ENCODE measurements at places on chromosomes 2 and 18.
A peak's percentile ranks its signal among the peaks of the same experiment; 100 is the strongest.

DNA sequence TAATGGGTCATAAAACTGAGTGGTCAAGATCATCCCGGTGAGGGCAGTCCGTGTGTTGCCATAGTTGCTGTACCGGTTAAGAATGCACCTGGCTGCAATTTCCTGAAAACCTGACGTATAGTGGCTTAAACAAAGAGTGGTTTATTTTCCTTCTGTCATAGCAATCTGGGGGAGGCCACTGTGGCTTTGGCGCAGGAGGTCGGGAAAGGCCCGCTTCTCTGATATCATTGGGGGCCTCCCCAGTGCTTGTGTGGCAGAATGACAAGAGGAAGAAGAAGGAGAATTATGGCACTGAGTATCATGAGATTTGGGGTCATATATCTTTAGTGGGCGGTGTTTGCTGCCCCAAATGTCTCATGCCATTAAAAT is 4.4 kb downstream of the C2orf92 start:
- DNase-seq: no peak

GRCh38 chr2:215435280-215435869 is 493 bp downstream of the FN1 start:
- no peak for DNase-seq

- no peak for DNase-seq
Measured at GRCh38 chr2:117232305-117232704, 582.2 kb upstream of the DDX18 start.

DNA sequence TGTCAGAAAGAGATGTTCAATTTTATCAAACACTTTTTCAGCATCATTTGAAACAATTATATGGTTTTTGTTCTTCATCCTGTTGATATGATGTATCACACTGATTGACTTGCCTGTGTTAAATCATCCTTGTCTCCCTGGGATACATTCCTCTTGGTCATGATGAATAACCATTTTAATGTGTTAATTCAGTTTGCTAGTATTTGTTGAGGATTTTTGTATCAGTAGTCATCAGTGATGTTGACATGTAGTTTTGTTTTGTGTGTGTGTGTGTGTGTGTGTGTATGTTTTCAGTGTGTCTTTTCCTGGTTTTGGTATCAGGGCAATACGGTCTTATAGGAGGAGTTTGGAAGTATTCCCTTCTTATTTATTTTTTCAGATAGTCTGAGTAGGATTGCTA is 325.4 kb downstream of the ZNF804A start:
- DNase-seq: no peak

DNA sequence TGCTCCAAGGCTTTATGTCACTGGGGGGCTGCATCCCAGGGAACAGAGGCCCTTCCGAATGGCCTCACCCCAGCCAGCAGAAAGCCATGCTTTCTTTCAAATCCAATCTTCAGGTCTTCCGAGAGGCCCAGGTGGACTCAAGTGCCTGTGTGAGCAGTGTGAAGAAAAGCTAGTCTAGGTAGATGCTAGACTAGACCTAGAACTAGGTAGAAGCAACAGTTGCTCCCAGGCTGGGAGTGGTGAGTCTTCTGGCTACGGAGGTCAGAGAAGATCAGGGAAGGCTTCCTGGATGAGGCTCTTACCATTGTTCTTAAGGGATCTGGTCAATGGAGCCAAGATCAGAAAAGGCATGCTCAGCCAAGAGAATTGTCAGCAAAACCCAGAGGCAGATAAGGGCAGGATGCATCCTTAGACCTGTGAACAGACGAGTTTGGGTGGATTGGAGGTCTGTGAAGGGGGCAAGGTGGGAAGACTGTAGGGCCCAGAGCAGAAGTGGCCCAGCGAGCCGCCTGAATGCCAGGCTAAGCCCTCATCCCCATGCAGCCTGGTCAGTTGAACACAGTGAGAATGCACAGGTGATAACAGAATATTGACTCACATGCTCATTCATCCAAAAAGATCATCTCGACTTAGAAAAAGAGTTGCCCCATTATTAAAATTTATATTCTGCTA is 110.8 kb downstream of the SMAD7 start:
- DNase-seq: no peak

GRCh38 chr2:29864988-29865387 is 56.4 kb downstream of the ALK start:
- no peak for DNase-seq

DNA sequence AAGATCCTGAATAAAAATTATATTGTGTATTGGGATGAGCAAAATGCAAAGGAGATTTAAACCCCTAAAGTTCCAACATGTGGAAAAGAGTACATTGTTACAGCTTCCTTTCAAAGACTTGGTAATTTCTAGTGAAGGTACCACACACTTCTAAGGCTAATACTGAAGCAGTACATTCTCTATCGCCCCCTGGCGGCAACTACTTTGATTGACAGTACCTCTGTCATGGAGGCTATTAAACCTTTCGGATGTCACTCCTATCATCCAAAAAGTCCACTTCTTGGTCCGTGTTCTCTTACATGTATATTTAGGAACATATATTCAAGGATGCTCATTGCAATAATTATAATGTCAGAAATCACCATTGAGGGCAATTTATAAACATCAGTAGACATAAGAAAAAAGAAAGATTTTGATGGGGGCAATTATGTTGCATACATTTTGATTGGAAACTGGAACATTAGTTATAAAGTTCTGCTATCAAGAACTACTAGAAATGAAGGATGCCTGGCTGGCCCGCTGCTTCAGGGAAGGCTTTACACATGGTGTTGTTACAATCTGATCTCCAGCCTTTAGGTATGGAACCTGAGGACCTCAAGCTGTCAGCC is 601.6 kb downstream of the CPS1 start:
- DNase-seq: peak; percentile 55

- no peak for DNase-seq
Measured at GRCh38 chr2:29024882-29025430, 43.9 kb downstream of the TOGARAM2 start.

- DNase-seq: no peak
Measured at GRCh38 chr2:109690457-109690821, 76.3 kb downstream of the SOWAHC start.

Data from activated CD4-positive, alpha-beta T cell treated with anti-CD3 and anti-CD28 coated beads, Interleukin-2, amount 50 U/mL, for 4 hours (primary cell).